Calu3 (cell line): ENCODE measurements at places on chromosomes 6 and 20. TPM values are rescaled to one million over a fixed set of nuclear protein-coding genes. Genes with fewer than 3 reads are reported as not detected.
A peak's percentile ranks its signal among the peaks of the same experiment; 100 is the strongest.

FKBP1C gene
- total RNA-seq = 0.35 and 0.86 TPM in 2 replicates

SCGN gene
- total RNA-seq = 3.5 and 3.7 TPM in 2 replicates

DNA sequence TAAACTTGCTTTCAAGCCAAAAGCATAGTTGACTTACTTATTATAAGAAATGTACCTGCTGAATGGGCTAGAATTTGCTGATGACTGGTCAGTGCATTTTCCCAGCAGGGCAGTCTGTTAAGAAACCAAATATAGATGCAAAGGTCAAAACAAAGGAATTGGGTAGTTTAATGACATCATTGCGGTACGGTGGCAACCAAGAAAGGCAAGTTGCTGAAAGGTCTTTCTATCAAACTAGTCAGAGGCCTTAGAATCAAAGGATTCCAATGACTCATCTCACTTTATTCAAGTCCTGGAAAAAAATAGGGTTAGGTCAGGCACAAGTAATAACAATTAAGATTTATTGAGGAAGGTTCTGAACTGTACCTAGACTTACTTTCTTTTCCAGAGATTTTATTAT is 76.4 kb downstream of the KIZ start:
- no peak for DNase-seq

GRCh38 chr6:40409716-40410397 is 177.3 kb downstream of the LRFN2 start:
- no peak for DNase-seq

DNA sequence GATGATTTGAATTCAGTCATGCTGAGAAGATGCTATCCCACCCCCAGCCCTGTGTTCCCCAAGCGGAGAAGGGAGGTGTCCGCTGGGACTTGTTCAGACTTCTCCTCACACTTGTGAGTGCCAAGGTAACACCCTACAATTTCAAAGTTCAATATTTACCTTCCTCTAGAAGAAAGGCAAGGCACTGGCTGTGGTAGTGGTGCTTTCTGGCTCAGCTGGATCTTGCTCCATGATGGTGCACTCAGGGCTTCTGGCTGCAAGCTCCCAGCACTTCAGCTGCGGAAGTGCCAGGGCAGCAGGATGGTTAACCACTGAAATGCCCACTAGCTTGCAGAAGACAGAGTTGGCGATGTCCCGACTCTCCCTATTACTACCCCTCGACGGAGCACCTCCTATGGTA is 135.4 kb downstream of the MTFR2 start:
- DNase-seq = no peak

GRCh38 chr6:132359886-132360285 is 41.4 kb downstream of the MOXD1 start:
- no peak for DNase-seq

DNA sequence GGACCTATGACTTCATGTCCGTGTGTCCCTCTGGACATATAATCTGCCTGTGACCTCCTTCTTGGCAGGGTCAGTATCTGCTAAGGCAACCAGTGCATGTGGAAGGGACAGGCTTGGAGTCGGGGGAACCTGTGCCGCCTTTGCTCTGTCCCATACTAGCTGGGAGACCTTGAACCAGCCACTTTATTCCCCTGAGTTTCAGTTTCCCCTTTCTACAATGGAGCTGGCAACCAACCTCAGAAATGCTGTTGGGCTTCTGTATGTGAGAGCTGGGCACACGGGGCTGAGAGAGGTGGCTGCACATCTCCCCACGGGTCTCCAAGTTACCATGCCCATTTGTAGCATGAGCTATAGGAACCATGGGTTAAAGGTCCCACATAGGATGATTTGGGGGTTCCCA is 53.8 kb downstream of the CD40 start:
- DNase-seq = no peak

DNA sequence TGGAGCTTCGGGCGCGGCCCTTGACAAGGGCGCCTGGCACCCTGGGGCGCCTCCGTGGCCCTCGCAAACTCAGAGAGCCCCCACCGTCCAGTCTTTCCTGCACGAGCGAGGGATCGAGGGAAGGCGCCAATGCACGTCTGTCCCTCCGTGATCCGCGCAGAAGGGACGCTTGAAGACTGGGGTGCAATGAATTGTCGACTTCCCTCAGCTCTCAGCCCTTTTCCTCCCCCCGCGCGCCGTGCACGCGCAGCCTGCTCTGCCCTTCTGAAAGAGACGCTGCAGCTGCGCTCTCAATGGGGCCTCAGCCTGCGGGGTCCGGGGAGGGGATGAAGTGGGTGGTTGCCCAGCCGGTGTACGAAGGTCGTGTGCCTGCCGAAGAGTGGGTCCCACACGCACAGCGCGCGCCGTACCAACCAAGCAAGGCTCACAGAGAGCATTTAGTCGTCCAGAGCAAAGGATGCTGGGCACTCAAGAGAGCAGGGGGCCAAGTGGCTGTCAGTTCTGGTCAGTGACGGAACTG is 5.5 kb upstream of the SOX4 start:
- DNase-seq = peak; percentile 78

DNA sequence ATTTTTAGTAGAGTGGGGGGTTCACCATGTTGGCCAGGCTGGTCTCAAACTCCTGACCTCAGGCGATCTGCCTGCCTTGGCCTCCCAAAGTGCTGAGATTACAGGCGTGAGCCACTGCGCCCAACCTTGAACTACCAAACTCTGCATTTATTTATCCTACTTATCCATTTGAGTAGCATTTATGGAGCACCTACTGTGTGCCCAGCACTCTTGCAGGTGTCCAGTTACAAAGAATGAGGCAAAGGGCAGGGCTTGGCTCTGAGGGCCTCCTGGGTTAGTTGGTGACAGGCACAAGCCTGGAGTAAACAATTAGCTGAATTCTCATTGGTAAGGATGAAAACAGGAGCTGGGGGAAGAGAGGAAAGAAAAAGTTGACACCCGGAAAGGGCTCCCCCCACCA is 93.4 kb upstream of the FOXP4 start:
- no peak for DNase-seq
